ENCODE measurements at places on chromosomes 4 and X. TPM values are rescaled to one million over a fixed set of nuclear protein-coding genes. Genes with fewer than 3 reads are reported as not detected.

GRCh38 chrX:118718737-118719136, 8.7 kb upstream of the IL13RA1 start:
- H3K27me3 ChIP-seq: no peaks in the 10 kb centered on the region
- no peak for DNase-seq
- H3K4me1 ChIP-seq: no peaks in the 10 kb centered on the region
- H3K4me3 ChIP-seq: no peak overlapping the region
- H3K36me3 ChIP-seq: no peaks in the 10 kb centered on the region

GRCh38 chrX:140933874-140934655, 68.3 kb upstream of the SPANXB1 start:
- no peaks in the 10 kb centered on the region for H3K36me3 ChIP-seq
- no peaks in the 10 kb centered on the region for H3K27me3 ChIP-seq
- DNase-seq: no peak

GRCh38 chr4:99934891-99935290, 11.5 kb downstream of the DNAJB14 start:
- H3K27me3 ChIP-seq: no peaks in the 10 kb centered on the region
- H3K4me1 ChIP-seq: no peaks in the 10 kb centered on the region
- no peak for DNase-seq
- H3K27ac ChIP-seq: no peak overlapping the region
- no peaks in the 10 kb centered on the region for H3K36me3 ChIP-seq

ZNF711 gene
- total RNA-seq: 6.4 TPM

GPRASP1 gene
- total RNA-seq: 26.4 TPM
